ENCODE measurements at places on chromosomes 7 and 10.

GRCh38 chr10:73862011-73862410 lies 12.3 kb downstream of the CAMK2G start:
- no peak for DNase-seq

- no peak for DNase-seq
Measured at GRCh38 chr7:115417662-115418061, 495.8 kb downstream of the MDFIC start.

DNA sequence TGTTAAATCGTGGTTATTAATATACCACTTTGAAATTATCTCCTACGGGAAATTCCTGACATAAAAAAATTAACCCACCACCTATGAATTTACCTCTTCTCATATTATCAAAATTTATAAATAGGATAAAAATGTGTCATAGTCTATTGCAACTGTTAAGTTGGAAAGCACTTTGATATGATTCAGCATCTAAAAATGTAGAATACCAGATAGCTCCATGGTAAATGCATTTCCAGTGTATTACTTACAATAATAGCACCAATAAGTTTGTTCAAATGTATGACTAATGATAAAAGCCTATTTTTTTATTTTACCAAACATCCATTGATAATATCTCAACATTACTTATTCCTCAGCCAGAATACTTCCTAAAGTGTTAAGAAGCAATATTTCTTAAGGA lies 13.6 kb upstream of the KCND2 start:
- DNase-seq, result no peak

- DNase-seq, result peak; percentile 16
Measured at GRCh38 chr7:127976738-127977120, 54.5 kb downstream of the LRRC4 start.

GRCh38 chr10:6027929-6028328 lies 34.2 kb downstream of the IL2RA start:
- DNase-seq, result no peak

DNA sequence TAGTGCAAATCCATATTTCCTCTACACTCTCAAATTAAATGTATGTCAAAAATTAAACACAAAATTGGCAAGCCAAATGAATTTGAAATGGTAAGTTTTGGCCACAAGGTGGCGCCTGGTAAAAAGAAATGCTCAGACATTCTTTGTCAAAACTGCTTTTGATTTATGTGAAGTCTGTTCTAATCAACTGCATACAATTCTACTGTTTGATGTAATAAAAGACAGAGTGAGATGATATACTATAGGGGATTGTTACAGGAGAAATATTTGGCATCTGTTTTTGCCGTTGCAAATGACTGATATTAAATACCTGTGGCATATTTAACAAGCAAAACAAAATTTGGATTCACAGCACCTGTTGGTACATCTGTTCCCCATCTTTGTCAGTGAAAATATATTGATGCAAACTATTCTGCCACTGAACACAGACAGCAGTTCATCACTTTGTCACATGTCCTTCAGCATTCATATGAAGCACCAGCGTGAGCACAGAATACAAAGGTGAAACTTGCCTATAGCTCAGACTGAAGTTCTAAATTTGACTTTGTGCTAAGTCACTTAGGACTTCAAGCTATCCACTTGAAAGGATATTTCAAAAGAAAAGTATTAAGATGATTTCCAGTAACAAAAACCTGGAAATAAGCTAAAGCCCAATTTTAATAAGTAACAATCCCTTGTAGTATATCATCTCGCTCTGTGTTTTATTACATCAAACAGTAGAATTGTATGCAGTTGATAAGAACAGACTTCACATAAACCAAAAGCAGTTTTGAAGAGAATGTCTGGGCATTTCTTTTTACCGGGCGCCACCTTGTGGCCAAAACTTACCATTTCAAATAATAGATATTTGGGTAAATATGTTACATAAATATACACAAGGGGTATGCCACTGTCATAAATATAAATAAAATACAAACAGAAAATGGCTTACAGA lies 10.2 kb upstream of the CH25H start:
- DNase-seq, result no peak

GRCh38 chr10:86335831-86336230 lies 30.8 kb downstream of the GRID1 start:
- no peak for DNase-seq

DNA sequence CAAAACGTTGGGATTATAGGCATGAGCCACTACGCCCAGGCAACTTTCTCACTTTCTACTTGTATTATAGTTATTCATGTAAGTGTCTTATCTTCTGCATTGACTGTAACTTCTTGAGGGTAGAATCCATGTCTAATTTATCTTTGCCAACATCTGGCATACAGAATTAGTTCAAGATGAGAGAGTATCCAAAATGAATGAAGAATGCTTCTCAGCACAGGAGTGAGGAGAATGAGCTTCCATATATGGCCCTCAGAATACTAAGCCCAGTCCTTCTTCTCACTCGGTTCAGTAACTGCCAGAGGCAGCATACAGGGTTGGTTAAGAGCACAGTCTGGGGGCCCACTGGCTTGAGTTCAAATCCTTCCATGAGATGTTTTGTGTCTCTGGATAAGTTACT lies 75.0 kb upstream of the LRRC17 start:
- DNase-seq, result no peak

DNA sequence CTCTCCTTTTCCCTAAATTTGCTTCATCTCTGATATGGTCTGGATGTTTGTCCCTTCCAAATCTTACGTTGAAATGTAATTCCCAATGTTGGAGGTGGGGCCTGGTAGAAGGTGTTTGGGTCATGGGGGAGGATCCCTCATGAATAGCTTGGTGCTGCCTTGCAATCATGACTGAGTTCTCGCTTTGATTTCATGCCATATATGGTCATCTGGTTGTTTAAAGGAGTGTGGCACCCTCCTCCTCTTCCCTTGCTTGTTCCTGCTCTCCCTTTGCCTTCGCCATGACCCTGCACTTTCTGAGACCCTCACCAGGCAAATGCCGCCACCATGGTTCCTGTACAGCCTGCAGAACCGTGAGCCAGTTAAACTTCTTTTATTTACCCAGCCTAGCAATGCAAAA lies 14.5 kb downstream of the NOBOX start:
- no peak for DNase-seq

- DNase-seq, result no peak
Measured at GRCh38 chr10:17685233-17685840, 41.4 kb downstream of the STAM start.

GRCh38 chr7:26485367-26485934 lies 193.8 kb downstream of the SNX10 start:
- DNase-seq, result no peak

- DNase-seq, result no peak
Measured at GRCh38 chr7:152636441-152636840, 39.5 kb downstream of the XRCC2 start.

DNA sequence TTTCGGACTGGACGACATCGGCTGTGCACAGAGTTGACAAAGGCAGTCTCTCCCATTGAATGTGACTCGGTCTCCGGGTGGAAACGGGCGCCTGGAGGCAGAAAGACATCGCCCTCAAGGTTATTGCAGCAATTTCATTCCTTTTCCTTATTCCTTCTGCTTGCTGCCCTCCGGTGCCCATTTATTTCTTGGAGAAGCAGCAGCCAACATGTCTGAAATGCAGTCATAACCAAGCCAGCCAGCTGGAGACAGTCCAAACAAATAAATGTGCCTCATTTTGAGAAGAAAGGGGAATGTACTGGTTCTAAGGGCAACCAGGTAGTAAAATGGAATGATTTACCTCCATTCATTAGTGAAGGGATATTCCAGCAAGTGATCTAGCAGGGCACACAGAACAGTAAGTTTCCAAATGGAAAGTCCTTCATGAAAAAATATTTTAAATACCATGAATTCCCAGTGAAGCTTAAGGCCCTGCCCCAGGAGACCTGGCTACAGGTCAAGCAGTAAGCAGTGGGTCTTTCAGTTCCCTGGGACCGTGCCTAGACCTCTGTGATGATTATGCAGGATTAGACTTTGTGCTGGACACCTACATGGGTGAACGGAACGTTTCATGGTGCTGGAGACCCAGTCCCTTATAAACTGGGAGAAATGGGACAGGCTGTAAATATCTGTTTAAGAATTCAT lies 86.6 kb downstream of the ABLIM1 start:
- DNase-seq, result peak; percentile 82

- no peak for DNase-seq
Measured at GRCh38 chr10:75464478-75465449, 33.3 kb downstream of the LRMDA start.
